ENCODE measurements at places on chromosomes 5 and 9. TPM values are rescaled to one million over a fixed set of nuclear protein-coding genes. Genes with fewer than 3 reads are reported as not detected.

The LHX3 gene
- not detected for total RNA-seq

The NTRK2 gene
- total RNA-seq, result 2.9 TPM

The GARIN3 gene
- 0.31 TPM for total RNA-seq

DNA sequence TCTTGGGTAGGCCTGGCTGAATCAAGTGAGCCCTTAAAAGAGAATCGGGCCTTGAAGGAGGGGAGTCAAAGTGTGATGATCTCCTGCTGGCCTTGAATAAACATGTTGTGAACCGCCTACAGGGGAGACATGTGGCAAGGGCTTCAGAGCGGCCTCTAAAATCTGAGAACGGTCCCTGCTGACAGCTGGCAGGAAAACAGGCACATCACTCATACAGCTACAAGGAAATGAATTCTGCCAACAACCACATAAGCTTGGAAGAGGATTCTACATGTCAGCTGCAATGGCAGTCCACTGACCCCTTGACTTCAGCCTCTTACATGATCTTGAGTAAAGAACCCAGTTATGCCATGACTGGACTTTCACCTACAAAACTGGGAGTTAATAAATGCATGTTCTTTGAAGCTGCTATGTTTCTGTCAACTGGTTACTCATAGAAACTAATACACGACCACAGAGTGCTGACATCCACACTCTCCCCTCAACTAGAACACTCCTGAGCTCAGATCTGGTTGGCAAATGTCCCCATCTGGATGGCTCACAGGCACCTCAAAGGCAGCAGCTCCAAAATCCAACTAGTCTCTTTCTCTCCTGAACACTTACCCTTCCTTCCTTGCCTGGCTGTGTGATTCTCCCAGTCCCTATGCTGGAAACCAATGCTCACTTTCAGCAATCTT is 333.1 kb downstream of the ASTN2 start:
- no peak for DNase-seq
- H3K27me3 ChIP-seq, result no peaks in the 10 kb centered on the region
- no peak overlapping the region for H3K27ac ChIP-seq
- H3K4me3 ChIP-seq, result no peak overlapping the region
- H3K36me3 ChIP-seq, result no peaks in the 10 kb centered on the region

GRCh38 chr5:124136609-124137008 is 609.8 kb downstream of the ZNF608 start:
- no peaks in the 10 kb centered on the region for H3K4me1 ChIP-seq
- no peak overlapping the region for H3K4me3 ChIP-seq
- DNase-seq, result no peak
- H3K27ac ChIP-seq, result no peak overlapping the region
- H3K27me3 ChIP-seq, result no peaks in the 10 kb centered on the region

DNA sequence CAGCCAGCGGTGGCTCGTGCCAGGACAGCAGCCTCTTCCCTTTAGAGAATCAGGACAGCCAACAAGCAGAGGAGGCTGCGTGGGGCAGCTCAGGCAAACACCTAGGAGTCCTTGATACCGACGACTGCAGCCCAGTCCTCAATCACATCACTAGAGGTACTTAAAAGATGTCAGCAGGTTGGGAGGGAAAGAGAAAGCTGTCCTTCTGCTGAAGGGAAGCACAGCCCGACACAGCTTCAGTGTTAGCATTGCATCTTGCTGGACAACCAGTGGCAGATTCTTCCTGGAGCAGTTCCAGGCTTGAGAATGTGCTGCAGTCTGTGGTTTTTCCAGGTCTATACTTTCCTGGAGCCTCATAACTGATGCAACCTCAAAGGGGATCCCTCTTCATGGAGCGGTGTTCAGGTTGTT is 230.5 kb downstream of the SYK start:
- peaks cover 4% of the 10 kb centered on the region for H3K27me3 ChIP-seq
- peaks cover 4% of the 10 kb centered on the region for H3K36me3 ChIP-seq
- H3K4me1 ChIP-seq, result peaks cover 25% of the 10 kb centered on the region
- no peak overlapping the region for H3K4me3 ChIP-seq
- DNase-seq, result no peak

GRCh38 chr5:43140286-43140685 is 19.6 kb downstream of the ZNF131 start:
- H3K27me3 ChIP-seq, result no peaks in the 10 kb centered on the region
- no peak overlapping the region for H3K27ac ChIP-seq
- H3K36me3 ChIP-seq, result peaks cover 37% of the 10 kb centered on the region
- no peak for DNase-seq
- peaks cover 25% of the 10 kb centered on the region for H3K4me1 ChIP-seq

DNA sequence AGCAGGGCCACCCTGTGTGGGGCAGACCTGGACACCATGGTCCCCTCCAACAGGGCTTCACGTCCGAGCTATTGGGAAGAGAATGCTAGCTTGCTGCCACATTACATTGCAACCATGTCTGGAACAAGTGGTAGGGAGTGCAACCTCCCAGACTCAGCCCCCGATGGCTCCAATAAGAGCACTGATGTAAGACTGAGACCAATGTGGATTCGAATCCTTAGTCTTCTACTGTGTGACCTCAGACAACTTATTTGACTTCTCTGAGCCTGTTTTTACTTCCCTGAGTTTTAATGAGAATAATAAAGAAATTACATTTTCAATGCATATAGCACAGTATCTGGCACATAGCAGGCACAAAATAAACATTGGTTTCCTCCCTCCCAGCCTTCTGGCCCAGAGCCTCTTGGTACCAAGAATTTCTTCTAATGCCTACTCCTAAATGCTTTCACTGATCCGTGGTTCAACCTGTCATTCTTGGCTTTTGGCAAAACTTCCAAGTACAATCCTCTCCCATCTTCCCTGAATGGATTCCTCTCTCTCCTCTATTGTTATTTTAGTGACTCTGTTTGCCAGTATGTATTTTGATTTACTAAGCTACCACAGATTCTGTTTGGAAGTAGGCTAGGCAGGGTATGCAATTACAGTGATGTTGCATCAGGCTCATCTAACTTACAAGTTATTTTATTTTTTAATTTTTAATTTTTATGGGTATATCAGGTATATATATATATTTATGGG is 34.6 kb upstream of the COL15A1 start:
- peaks cover 12% of the 10 kb centered on the region for H3K27me3 ChIP-seq
- no peaks in the 10 kb centered on the region for H3K4me1 ChIP-seq
- H3K27ac ChIP-seq, result no peak overlapping the region
- H3K4me3 ChIP-seq, result no peak overlapping the region
- no peak for DNase-seq
- H3K36me3 ChIP-seq, result no peaks in the 10 kb centered on the region

- H3K4me3 ChIP-seq, result no peak overlapping the region
- DNase-seq, result no peak
- no peaks in the 10 kb centered on the region for H3K27me3 ChIP-seq
- no peaks in the 10 kb centered on the region for H3K4me1 ChIP-seq
Observed at GRCh38 chr5:33275391-33275790, 165.4 kb upstream of the TARS1 start.

GRCh38 chr5:142545650-142546322 is 140.1 kb downstream of the FGF1 start:
- no peak for DNase-seq
- no peaks in the 10 kb centered on the region for H3K36me3 ChIP-seq
- H3K27ac ChIP-seq, result no peak overlapping the region
- H3K27me3 ChIP-seq, result peaks cover 21% of the 10 kb centered on the region

DNA sequence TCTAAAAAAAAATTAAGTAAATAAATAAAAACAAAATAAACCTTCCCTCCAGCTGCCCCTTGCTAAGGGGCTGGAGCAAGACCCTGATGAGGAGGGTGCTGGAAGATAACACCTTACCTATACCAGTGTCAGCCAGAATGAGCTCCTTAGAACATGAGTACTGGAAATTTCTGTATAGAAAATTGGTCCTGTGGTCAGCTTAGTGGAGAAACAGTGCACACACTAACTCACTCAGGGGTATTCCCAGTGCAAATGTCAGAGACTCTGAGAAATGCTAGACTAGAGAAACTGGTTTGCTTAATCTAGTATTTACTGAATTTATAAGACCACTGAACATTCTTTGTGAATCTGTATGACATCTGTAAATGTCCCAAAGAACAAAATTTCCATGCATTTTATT is 62.1 kb upstream of the CTXN3 start:
- H3K4me3 ChIP-seq, result no peak overlapping the region
- no peaks in the 10 kb centered on the region for H3K4me1 ChIP-seq
- H3K27ac ChIP-seq, result no peak overlapping the region
- H3K27me3 ChIP-seq, result peaks cover under 1% of the 10 kb centered on the region
- DNase-seq, result no peak

DNA sequence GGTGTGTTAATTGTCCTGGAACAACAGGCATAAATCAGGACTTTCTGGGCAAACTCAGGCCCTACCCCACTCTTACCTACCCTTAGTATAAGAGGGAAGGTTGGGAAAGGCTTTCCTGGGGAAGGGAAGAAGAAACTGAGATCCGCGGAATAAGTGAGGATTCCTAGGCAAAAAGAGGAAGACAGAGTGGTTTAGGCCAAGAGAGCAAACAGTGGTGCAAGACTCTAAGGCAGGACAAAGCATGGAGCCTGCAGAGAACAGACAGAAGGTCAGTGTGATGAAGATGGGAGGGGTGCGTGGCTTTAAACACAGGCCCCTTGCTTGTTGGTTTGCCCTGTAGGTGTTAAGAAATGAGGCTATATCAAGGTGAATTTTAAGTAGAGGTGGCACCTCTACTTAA is 69.4 kb downstream of the TMC1 start:
- peaks cover 47% of the 10 kb centered on the region for H3K4me1 ChIP-seq
- H3K27me3 ChIP-seq, result peaks cover 3% of the 10 kb centered on the region
- H3K36me3 ChIP-seq, result no peaks in the 10 kb centered on the region
- no peak overlapping the region for H3K4me3 ChIP-seq
- DNase-seq, result no peak
- H3K27ac ChIP-seq, result peak overlapping the region; percentile 85

DNA sequence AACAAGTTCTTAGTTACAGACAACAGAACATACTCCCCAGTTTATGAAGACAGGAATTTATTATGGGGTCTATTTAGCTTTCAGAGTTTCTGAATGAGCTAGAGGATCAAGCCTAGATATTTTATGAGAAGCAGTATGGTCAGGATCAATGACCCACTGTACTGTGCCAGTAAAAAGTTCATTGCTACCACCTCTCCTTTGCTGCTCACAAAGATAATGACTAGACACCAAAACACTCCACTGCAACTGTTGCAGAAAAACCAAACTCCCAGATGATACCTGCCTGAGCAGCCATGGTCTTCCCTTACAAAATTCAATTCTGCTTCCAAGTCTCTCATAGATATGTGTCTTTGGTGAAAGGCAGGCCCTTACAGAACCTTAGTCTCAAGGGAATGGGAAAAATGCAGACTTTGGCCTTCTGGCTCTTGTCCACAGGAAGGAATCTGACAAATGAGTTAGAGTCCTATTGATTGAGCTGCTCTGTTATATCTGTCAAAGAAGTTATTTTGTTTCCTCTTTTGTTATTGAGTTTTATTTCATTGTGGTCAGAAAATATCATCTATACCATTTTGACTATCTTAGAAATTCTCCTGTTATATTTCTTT is 74.7 kb upstream of the RASGRF2 start:
- no peak overlapping the region for H3K4me3 ChIP-seq
- DNase-seq, result no peak
- no peaks in the 10 kb centered on the region for H3K27me3 ChIP-seq
- H3K36me3 ChIP-seq, result peaks cover 28% of the 10 kb centered on the region

DNA sequence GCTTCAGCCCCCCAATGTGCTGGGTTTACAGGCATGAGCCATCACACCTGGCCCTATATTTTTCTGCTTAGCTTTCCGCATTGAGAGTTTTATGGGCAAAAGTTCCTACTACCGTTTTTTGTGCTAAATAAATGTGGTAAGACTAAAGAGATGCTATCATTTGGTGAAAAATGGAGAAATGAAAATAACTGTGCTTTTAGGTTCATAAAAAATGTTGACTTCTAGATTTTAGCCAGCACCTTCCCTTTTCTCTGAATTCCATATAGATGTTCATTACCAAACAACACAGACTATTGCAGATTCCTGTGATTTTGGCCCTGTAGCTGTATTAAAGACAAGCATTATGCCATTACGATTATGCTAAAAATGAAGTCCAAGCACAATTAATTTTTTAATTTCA is 72.0 kb upstream of the CTSL start:
- H3K27me3 ChIP-seq, result peaks cover 6% of the 10 kb centered on the region
- no peak overlapping the region for H3K4me3 ChIP-seq
- H3K4me1 ChIP-seq, result no peaks in the 10 kb centered on the region
- H3K27ac ChIP-seq, result no peak overlapping the region

DNA sequence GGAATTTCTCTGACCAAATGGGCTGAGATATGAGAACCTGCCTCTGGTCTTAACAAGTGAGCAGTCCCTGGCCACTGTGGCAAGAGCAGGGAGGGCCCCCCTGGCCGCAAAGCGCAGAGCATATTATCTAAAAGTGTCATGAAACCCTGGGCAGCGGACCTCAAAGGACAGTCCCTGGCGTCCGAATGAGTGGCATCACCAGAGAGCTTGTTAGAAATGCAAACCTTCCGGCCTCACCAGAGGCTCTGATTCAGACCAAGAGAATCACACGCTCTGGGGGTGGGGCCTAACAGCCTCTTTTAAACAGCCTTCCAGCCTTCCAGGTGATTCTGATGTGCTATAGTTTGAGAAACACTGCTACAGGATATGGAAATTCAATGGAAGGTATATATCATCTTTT is 10.9 kb downstream of the PTPN3 start:
- H3K4me3 ChIP-seq, result no peak overlapping the region
- peaks cover 16% of the 10 kb centered on the region for H3K4me1 ChIP-seq
- H3K27ac ChIP-seq, result no peak overlapping the region
- H3K36me3 ChIP-seq, result no peaks in the 10 kb centered on the region

DNA sequence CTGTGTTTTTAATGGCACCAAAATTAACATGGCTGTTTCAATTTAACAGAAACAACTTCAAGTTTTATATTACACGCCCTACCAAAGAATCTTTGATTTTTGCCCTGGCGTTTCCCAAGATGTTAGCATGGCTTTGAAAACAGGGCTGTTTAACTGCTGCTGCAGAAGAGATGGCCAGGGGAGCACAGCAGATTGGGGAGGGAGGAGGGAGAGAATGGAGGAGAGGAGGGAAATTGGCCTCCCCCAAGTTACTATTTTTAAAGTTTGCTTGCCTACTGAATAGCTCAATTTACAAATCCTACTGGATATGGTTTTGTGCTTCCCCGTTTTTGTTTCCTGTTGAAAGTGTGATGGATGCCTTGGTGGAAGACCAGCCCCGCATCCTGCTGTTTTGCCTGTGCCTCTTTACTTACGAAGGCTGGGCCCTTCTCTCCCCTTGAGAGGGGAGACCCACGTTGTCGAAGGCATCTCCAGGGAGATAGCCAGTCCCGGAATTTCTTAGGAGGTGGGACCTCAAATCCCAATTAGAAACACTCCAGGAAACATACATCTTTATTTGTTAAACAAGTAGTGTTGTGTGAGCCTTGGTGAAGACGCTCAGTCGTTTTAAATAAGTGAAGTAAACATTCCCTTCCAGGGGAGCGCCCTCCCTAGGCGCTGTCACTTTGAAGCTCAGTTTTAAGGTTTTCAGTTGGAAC is 98.6 kb downstream of the AOPEP start:
- peaks cover 15% of the 10 kb centered on the region for H3K4me1 ChIP-seq
- DNase-seq, result no peak
- no peak overlapping the region for H3K4me3 ChIP-seq
- peaks cover 4% of the 10 kb centered on the region for H3K27me3 ChIP-seq
- H3K36me3 ChIP-seq, result peaks cover 11% of the 10 kb centered on the region

GRCh38 chr5:77852068-77852513 is 76.0 kb upstream of the TBCA start:
- H3K27me3 ChIP-seq, result peaks cover 66% of the 10 kb centered on the region
- H3K4me1 ChIP-seq, result peaks cover 16% of the 10 kb centered on the region
- peak overlapping the region; percentile 72 for H3K4me3 ChIP-seq
- H3K36me3 ChIP-seq, result no peaks in the 10 kb centered on the region
